ENCODE measurements at places on chromosomes 4 and X.

- DNase-seq = no peak
These were observed 194.3 kb downstream of the SOWAHB start for GRCh38 chr4:76703676-76704075.

GRCh38 chr4:153887217-153887616 is 98.3 kb upstream of the SFRP2 start:
- no peak for DNase-seq

- DNase-seq = no peak
These were observed 1568.6 kb upstream of the PCDH7 start for GRCh38 chr4:29151584-29151983.

GRCh38 chr4:120636120-120636630 is 286.4 kb downstream of the PRDM5 start:
- no peak for DNase-seq

DNA sequence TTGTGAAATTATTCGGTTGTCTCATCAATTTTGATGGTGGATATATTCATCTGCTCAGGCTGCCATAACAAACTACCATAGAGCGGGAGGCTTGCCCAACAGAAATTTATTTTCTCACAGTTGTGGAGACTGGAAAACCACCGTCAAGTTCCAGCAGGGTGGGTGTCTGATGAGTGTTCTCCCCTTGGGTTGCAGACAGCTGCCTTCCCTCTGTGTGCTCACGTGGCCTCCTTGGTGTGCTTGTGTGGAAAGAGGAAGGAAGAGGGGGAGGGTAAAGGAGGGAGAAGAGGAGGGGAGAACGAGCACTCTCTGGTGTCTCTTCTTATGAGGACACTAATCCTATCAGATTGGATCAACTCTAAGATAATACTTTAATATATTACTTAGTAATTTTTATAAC is 123.8 kb upstream of the TEX13D start:
- no peak for DNase-seq

- DNase-seq = peak; percentile 16
These were observed 110.6 kb downstream of the PHKA2 start for GRCh38 chrX:18873189-18873791.

- DNase-seq = no peak
These were observed 15.0 kb upstream of the MTNR1A start for GRCh38 chr4:186570193-186570996.

DNA sequence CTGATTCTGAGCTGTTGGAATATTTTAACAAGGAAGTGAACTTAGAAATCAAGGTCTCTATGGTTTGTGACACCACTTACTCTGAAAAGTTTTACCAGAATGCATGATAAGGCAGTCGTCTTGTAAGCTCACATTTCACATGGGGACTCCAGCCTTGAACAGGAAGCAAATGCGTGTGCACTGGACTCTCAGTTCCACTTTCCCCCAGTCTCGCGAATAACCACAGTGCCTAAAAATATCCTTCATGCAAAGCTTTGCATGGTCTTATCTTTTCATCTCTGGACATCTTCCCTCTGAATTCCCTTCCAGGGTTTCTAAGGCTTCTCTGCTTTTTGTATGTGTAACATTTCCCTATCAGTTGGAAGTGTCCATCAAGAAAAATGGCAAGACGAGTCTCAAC is 581.8 kb downstream of the NLGN4X start:
- DNase-seq = no peak

DNA sequence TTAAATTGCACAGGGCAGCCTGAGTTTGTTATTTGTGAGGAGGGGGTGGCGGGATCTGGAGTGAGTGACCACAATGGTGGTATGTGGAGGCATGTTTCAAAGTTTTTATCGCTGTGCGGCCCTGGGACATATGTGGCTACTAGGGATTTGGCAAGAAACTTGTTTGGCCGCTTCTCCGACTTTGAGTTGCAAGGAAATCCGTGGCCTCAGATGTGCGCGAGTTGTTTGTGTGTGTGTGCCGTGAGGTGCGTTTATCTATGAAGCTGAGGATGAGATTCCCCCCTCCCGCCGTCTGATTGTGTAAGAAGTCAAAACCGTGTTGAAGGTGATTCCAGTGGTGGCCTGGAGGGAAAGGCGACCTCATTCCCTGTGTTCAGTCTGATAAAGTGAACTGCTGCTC is 1.4 kb downstream of the JADE3 start:
- DNase-seq = no peak

GRCh38 chr4:123833171-123833643 is 436.6 kb downstream of the SPRY1 start:
- no peak for DNase-seq

GRCh38 chr4:134812611-134813010 is 611.0 kb upstream of the PABPC4L start:
- DNase-seq = no peak

GRCh38 chr4:118761397-118762016 is 74.4 kb downstream of the SEC24D start:
- no peak for DNase-seq

DNA sequence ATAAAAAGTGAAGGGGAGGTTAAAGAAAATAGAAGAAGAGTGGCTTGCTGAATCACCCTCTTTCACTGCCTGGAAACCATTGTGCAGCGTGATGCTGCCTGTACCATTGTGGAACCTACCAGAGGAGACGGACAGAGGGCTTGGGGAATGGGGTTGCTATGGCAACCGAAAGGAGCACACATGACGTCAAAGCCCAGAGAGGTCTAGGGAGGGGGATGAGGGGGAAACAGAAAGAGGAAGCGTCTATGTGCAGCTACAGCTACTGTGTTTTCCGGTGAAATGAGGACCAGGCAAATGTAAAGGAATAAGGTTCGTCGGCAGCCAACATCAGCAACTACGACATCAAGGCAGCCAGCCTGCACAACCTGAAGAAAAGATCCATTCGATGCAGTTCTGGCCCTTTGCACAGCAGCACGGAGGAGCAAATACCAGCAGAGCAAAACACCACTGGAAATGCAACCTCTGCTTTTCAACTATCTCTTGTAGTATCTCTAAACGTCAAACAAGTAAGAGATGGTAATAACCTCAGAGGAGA is at the start of gene MAPK10:
Gene MAPK10, minus strand, starts transcription at position 110 of the 535 bp plus-strand sequence.
- DNase-seq = peak; percentile 3

DNA sequence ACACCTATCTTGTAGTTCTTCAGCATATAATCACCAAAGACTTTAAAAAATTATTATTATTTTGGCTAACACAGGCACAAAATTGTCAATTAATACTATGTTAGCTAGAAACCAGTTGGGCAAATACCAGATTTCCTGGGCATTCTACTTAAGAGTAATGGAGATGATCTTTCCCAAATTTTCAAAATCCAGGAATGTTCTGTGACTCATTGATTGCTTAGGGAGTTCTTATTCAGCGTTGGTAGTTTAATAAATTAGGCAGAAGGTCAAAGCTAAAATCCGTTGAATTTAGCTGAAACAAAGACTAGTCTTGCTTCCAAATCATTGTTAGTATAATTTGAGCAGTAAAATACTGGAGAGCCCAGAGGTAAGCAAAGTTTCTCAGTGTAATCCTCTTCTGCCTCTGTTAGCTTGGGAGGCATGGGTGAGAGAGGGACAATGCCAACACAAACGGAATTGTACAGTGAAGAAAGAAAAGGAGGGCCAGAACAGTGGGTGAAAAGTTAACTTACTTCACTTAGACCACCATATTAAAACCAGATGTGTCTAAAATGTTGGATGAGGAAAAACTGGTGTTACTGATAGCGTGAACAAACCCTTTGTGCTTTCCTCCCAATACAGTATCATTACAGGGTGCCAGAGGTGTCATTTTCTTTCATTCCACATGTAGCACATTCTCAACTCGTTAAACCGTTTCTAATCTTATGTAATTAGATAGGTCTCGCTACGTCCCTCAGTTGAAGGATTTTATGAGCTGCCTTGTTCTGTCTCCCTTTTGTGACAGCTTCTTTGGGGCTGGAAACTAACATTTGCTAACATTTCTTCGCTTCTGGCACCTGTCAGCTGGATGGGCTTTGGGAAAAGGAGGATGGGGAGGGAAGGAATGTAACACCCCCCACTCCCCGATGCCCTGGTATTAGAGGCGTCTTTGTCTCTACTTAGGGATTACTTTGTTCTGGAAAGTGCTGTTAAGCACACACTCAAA is 87.4 kb upstream of the CITED1 start:
- no peak for DNase-seq

DNA sequence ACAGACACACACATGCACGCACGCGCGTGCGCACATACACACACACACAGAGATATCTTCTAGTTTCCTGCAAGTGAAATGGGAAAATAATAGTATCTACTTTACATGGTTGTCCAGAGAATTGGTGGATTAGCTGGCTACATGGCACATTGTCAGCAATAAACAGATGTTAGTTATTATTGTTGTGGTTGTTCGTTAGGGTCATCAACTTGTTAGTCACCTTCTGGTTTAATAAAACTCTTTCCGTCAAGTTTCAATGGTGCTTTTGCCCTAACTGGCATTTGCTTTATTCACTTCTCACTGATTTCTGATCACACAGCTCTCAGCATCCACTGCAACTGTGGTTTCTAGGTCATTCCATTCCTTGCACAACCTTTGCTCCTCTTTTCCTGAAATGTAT is 25.4 kb upstream of the RASL11B start:
- no peak for DNase-seq

GRCh38 chrX:117645639-117646038 is 471.0 kb downstream of the KLHL13 start:
- DNase-seq = no peak

DNA sequence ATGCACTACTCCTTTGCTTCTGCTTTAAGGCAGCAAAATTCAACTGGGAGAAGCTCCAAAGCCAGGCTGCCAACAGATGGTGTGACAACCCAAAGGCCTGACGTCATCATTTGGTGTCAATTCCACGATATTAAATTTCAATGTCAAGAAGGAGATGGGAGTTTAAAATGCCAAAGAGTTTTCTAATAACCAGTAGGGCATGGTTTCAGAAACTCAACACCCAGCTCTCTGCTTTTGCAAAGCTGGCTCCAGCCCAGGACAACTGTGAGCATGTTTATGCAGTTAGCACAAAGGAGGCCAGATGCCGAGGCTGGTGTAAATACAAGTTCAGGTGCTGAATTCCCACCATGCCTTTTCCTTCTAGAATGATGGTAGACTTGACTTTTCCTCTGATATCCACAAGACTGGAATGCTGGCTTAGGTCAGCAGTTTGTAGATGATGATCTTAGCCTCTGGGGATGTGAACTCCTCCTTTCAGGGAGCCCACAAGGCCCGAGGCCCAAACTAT is 67.3 kb downstream of the AFAP1 start:
- DNase-seq = peak; percentile 87

DNA sequence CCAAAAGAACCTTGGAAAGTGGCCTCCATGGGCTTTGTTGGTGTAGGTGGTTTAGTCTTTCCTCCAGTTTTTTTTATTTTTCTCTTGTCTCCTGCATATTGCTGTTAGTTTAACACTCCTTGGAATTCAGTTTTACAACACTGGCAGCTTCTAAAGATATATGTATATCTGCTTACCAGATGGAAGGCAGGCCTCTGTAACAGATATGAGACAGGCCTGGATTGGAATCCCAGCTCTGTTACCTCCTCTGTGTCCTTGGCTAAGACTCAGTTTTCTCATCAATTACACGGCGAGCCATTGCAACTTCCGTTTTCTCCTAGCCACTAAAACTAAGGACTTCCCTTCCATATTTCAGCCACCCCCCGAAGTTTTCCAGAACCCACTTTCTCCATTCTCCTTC is 133.4 kb upstream of the SMAD1 start:
- no peak for DNase-seq

- no peak for DNase-seq
These were observed 26.5 kb upstream of the HERC6 start for GRCh38 chr4:88352062-88352740.

DNA sequence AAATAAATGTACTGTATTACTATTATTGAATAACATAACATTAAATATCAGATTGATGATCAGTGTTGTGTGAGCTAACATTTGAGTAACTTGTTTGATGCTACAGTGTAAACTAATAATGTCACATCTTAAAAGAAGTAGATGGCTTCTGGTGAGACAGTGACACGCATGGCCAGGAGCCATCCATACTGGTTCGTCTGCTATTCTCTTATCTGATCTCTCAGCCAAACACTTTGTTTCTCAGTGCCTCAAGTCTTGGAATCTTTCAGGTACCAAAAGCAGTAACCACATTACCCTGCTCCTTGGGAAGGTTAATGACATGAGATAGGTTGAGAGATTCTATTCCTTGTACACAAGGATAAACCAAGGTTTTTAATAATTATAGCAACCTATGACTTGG is 198.1 kb upstream of the IGFBP7 start:
- DNase-seq = no peak

- DNase-seq = no peak
These were observed 42.8 kb downstream of the TENM3 start for GRCh38 chr4:182286035-182286434.

DNA sequence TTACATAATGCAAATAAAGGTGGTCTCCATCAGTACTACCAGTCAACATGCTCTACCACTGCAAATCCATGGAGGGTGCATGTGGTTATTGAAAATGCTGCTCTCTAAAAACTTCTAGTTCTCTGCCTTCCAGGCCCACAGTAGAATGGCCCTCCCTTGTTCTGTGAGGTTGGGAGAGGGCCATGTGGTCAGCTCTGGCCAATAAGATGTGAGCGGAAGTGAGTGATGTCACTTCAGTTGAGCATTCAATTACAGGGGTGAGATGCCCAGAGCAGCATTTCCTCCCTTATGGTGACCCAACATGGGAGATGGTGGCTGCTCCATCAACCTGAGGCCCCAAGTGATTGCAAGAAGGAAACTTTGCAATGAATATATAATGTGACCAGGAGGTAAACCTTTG is 148.8 kb downstream of the CPEB2 start:
- DNase-seq = no peak

GRCh38 chr4:9847968-9848748 is 66.7 kb downstream of the DRD5 start:
- no peak for DNase-seq

DNA sequence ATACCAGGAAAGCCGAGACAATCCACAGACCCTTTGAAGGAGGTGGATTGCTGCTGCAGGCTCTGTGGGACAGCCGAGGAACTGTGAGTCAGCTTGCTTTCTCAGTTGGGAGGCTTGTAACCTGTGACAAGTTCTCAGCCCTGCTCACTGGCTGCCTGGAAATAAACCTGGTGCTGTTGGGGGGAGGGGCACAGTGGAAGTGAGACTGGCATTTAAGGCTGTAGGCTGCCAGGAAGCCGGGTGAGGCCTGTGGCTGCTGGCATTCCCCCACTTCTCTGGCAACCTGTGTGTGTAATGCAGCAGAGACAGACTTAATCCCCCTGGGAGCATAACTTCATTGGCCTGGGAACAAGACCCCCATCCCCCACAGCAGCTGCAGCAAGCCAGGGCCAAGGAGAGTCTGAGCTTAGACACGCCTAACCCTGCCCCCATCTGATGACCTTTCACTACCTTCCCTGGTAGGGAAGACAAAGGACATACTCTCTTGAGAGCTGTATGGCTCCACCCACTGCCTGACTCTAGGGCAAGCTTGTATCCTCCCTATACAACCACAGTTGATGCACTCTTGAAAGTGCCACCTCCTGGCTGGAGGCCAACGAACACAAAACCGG is 64.1 kb downstream of the ALPK1 start:
- DNase-seq = no peak

Data from MG63 (cell line).